ENCODE measurements at places on chromosomes 7 and 10.

DNA sequence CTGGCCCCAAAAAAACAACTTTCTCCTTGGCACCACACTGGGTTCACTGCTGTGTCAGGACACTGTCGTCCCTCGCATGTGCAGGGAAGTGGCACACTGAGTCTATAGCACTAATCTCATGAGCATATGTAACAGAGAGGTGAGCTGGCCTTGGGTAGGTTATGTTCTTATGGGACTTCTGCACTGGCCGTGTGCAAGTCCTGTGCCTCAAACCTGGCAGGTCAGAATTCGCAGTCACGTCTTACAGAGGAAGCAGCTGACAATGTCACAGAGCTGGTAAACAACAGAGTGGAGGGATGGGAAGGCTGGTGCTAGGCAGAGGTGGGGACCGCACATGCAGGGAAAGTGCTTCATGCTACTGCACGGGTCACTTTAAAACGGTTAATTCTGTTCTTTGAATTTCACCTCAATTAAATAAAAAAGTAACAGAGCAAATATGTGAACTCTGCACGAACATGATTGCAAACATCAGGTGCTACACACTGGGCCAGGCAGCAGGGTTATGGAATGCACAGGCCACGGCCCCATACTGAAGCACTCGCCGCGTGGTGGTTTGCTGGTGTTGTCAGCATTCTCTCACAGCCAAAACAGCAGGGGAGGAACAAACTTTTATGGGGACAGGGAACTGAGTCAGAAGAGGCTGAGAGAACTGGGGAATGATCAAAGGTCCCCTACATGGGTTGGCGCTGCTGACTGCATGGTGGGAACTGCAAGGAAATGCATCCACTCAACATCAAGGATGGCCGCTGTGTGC, 54.2 kb downstream of the VOPP1 start:
- DNase-seq, result no peak

DNA sequence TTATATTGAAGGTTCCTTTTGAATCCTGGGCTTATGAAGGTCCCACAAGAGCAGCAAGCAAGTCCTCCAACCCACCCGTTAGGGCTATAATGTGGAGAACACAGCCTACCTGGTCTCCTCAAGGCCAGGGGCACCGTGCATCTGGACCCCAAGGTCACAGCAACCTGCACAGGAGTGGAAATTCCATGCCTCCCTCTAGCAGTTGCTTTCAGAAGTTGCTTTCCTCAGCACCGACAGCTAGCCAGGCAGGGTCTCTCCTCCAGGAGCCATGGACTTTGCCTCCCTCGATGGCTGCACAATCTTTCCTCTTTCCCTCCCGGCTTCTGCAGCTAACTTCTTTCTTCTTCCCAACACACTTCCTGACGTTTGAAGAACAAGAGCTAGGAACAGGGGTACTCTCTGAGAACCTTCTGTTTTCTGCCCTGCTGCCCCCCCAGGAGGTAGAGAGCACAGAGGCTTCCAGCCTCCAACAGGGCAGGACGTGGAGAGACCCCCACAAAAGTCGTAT, 149.8 kb downstream of the PTPN20 start:
- DNase-seq, result no peak

DNA sequence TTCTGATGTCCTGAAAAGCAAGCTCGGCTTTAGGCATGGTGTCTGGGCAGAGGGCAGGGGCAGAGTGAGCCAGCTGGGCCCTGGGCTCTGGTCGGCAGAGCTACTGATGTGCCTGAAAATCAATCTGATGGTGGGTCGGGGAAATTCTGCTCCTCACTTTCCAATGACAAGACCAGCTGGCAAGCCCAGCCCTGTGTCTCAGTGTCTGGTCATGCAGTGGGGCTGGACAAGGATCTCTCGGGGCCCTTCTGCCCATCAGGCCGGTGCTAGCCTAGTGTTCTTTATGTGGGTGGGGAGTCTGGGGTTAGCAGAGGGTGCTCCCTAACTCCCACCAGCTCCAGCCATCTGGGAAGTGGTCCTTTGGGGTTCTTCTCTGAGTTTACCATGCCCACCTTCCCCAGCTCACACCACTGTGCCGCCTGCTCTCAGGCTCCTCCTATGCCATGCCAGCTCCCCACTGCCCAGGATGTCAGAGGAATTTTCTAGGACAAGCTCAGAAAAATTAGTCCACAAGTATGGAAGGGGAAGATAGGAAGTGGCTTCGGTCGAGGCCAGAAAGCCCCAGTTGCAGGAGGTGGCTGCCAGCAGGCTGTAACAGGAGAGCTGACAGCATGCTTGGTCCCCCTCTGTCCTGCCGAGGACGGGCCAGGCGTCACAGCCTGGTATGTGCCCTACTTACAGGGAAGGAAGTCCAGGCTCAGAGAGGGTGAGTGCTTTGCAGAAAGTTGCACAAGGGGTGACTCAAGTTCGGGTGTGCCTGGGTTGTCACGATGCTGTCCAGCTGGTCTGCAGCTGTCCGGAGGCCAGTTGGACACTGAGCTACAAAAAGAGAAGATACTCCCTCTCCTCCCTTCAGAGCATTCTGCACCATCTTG, 135.2 kb downstream of the ADCY1 start:
- DNase-seq, result no peak

DNA sequence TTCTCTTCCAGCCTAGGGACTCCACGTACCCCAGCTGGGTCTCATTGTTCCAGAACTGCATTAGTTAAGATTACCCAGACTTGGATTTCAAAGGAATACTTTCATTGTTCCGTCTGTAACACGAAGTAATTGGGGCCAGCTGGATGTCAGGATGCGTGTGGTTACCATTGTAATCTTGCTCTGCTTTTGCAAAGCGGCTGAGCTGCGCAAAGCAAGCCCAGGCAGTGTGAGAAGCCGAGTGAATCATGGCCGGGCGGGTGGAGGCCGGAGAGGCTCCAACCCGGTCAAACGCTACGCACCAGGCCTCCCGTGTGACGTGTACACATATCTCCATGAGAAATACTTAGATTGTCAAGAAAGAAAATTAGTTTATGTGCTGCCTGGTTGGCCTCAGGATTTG, 21.0 kb downstream of the LRRC17 start:
- DNase-seq, result no peak

- DNase-seq, result no peak
Measured at GRCh38 chr10:7206412-7207100, 204.3 kb downstream of the SFMBT2 start.

- DNase-seq, result no peak
Measured at GRCh38 chr10:3678629-3679227, 106.3 kb downstream of the KLF6 start.

- DNase-seq, result no peak
Measured at GRCh38 chr7:50610521-50611277, 45.5 kb upstream of the DDC start.

- no peak for DNase-seq
Measured at GRCh38 chr10:121661451-121661851, 63.2 kb upstream of the FGFR2 start.

DNA sequence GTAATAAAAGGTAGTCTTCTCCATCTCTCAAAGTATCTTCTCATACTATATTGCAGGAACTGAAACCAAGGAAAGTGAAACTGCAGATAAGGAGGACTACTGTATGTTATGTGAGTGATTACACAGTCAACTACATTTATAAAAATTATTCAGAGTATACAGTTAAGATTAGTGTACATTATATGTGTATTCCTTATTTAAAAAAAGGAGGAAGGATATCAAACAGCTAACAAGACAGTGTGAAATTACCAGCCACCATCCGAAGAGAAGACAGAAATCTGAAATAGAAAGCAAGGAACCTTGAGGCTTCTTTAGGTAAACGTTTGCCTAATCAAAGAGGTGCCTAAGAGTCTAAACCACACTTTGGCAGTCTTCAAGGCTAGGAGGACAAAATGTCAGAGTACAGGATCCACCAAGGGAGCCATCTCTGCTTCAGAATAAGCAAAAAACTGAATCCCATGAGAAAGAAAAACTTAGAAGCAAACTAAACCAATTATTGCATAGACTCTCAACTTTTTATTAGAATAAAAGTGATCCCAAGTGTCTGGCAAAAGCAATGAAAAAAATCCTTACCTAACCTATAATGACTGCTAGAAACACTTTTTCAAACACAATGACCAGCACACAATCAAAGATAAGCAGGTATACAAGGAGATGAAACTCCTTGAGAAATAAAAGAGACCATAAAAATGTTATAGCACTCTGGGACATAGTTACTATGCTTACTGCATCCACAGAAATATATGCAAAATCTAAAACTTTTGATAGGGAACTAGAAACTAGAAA, 6.4 kb downstream of the USP6NL start:
- DNase-seq, result no peak

GRCh38 chr7:16667355-16667754, 21.4 kb downstream of the BZW2 start:
- DNase-seq, result no peak

GRCh38 chr10:63539994-63540393, 18.8 kb downstream of the REEP3 start:
- no peak for DNase-seq

DNA sequence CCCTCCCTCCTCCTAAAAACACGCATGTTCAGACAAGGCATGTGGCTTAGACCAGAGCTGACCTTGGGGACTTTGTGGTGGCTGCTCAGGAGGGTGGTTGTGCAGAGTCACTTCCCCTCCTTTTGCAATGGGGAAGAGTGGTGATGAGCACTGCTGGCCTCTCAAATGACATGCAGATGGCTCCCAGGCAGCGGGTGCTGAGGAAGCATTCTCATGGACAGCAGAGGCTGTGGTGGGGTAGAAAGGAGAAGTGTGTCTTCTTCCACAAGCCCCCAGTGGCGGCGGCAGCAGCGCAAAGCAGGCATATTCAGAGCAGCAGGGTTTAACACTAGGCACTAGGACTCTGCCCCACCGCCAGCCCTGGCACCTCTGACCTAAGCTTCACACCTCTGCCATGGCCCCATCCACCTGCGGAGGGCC, 105.9 kb upstream of the ANLN start:
- DNase-seq, result no peak

Data from NCI-H1436 (cell line).